ENCODE measurements at places on chromosomes 12 and 14.

- peak; percentile 27 for DNase-seq
These were observed 86.3 kb downstream of the LRP6 start for GRCh38 chr12:12180575-12180974.

GRCh38 chr14:53900499-53900898 is 56.1 kb downstream of the BMP4 start:
- DNase-seq = no peak

DNA sequence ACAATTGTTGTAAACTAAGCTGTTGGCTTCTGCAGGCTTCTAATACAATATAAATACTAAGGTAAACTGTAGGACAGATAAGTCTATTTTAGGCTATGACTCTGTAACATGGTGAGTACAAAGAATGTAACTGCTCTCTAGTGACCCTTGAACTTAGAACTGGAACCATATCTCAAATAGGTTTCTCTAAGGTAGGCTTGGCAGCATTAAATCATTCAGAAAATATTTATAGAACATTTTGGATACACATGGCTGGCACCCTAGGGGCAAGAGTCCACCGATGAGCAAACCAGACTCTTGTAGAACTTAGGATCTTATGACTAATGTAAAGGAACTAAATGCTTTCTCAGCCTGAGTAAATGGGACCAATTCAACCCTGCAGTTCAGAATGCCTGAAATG is 19.4 kb upstream of the SLC25A3 start:
- no peak for DNase-seq

DNA sequence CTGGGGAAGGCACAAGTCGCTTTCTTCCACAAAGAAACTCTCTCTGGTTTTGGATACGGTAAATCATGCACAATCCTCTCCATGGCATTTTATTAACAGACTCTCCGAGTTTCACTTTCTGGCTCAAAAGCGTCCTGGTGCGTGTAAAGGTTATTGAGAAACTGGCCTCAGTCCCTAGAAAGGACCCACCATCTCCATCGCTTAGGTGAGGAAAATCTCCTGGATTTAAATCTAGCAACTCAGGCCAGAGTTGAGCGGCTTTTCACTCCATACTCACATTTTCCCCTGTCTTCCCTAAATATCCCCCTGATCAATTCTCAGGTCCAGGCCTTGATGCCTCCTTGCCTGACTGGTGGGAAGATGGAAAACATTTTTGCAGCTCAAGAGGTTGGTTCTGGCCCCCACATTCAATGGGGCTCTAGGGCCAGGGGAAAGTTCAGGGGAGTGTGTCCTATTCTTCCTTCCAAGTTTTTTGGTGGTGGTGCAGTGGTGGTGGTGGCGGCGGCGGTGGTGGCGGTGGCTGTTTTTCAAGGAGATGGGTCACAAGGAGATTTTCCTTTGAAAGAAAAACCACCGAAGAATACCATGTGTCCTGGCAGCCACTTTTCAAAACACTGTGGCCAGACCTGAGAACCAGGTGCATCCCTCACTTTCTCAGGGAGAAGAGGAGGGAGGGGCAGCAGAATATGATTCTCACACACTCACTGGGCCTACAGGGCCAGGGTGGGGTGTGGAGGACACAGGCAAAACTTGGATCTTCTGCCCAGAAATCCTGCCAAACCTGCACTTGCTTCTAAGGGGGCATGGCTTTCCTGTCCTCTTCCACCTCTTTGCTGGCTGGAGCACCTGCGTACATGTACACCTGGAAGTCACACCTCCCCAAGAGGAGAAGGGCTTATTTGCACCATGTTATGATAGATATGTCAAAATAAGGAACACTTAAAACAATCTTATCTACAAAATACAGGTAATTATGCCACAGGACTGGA is 46.7 kb upstream of the PNMA1 start:
- no peak for DNase-seq

GRCh38 chr12:92656911-92657310 is 45.9 kb upstream of the PLEKHG7 start:
- DNase-seq = no peak

DNA sequence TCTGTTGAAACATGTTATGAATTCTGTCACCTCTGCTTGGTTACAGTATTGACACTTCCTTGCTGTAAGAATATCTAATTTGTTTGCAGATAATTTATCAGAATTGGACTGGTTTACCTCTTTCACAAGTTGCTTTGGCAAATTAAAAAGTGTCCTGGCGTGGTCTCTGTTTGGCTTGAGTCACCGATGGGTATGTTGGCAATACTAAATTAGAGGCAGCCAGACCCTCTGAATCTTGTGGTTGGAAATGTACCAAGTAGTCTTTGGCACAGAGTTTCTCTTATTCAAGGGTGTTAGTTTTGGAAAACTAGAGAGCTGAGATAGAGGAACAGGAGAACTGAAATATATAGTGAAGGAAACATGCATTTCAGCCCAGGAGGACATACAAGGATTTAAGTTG is 521.1 kb upstream of the MGAT4C start:
- no peak for DNase-seq

DNA sequence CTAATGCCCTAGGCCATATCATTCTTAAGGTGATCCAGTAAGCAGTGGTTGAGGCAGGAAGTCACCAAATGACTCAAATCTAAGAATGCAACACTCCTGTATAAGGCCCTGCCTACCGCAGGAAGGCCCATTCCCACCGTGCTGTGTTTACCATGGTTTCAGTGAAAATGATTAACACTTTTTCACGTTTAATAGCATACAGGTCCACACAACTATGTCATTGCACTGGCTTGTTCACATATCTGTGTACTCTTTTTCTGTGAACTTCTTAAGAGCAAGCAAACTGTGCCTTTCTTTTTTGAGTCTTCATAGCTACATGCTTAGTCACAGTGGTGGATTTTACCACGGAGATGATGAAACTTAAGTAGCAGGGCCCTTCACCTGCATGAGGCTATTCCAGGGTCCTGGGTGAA is 214.9 kb downstream of the CNTN1 start:
- peak; percentile 6 for DNase-seq

All from fibroblast of skin of back (primary cell).